Effector memory CD4-positive, alpha-beta T cell (primary cell): ENCODE measurements at places on chromosomes 2 and 18.

DNA sequence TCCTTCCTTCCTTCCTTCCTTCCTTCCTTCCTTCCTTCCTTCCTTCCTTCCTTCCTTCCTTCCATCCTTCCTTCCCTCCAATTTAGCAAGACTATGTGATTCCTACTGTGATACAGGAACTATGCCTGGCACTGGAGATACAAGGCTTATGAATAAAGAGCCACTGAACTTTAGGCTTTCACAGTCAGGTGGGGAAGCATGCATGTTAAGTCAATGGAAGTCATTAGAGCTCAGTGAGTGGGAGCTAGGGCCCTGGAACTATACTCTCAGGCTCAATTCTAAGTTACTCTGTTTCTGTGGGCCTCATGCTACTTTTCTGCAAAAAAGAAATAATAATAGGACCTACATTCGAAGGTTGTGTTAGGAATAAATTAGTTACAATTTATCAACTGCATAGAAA, 527.6 kb upstream of the ZEB2 start:
- DNase-seq, result no peak

GRCh38 chr2:169734169-169734847, 676 bp downstream of the KLHL23 start:
- no peak for DNase-seq

GRCh38 chr2:72813841-72814240, 12.0 kb downstream of the EXOC6B start:
- DNase-seq, result no peak

DNA sequence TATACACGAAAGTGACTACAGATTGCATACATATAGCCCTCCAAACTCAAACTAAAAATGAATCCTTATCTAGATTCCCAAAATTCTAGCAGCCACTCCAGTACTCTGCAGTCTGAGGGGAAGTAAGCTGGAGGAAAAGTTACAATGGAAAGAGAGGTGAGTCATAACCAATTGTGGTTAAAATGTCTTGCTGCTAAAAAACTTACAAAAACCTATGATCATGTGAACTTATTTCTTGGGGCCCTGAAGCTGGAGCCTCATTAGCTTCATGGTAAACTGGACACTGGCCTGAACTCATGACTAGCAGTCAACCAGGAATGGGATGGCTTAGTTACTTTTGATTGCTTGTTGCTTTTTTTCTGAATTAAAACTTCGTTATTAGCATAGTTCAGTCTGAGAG, 175.9 kb downstream of the SLC4A3 start:
- DNase-seq, result no peak

GRCh38 chr2:178836807-178837206, 29.6 kb upstream of the TTN start:
- no peak for DNase-seq

DNA sequence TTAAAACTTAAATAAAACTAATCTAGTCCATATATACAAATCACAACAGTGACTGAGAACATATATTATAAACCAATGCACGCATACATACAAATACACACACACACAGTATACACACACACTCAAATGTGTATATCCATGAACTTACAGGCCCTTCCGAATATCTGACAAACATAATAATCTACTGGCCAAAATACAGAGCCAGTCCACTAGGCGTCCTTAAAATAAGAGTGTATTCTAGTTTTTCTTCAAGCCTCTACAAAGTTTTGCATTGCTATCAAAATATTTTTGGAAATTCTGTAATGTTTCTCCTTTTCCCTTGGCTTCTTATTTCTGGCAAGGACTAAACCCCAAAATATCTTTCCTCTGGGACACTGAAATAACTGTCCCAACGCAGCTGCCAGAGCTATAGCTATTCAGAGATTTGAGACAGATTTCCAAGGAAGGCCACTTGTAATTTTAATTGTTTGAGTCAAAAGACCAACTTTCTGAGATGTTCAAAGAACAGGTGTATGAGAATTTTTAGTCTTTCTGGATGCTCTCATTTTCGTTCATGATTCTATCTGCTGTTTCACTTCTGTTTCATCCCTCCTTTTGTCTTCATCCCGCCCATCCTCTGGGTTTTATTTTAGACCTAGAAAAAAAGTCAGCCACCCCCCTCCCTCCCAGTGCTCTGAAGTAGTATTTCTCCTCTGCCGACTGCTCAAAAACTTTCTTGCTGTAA, 24.1 kb upstream of the SP3 start:
- no peak for DNase-seq

- no peak for DNase-seq
Measured at GRCh38 chr2:19536136-19536535, 177.7 kb upstream of the OSR1 start.

DNA sequence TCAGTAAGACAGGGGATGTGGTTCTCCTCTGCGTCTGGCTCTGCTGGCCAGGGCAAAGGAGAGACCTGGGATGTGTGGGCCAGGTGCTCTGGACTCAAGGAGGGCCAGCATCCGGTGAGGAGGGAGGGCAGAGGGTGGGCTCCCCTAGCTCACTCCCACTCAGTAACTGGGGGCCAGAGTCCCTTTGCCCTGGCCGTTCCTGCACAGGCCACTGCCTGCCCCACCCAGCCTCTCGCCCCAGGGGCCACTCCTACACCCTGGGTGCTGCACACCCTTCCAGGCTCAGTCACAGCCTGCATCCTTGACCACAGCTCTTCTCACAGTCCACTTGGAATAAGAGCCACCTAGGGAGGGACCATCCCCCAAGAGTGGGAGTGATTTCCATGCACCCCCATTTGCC, 41.0 kb downstream of the SNED1 start:
- DNase-seq, result no peak

- DNase-seq, result no peak
Measured at GRCh38 chr18:57741273-57741672, 61.8 kb downstream of the ATP8B1 start.

DNA sequence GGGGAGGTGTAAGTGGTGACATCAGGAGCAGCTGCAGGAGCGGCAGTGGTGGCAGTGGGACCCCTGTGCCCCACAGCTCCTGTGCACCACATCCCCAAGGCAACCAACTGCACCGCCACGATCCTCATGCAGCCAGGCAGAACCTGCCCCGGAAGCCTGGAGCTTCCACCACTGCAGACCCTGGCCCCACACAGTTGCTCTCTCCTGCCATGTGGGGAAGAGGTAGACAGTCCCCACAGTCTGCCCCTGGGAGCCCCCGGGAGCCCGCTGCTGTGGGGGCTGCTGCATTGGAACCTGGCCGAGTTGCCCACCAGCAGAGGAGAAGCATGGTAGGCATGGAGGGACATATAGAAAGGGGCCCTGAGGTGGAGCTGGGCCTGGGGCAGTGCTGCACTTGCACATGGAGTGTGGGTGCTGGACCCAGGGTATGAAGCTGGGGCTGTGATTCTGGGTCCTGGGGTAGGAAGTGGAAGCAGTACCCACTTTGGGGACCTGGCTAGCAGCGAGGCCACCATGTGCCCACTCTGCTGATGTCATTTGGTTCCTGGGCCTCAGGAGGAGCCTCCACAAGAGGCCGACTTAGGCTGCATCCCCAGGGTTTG, 623.3 kb upstream of the LRRTM4 start:
- DNase-seq, result no peak

DNA sequence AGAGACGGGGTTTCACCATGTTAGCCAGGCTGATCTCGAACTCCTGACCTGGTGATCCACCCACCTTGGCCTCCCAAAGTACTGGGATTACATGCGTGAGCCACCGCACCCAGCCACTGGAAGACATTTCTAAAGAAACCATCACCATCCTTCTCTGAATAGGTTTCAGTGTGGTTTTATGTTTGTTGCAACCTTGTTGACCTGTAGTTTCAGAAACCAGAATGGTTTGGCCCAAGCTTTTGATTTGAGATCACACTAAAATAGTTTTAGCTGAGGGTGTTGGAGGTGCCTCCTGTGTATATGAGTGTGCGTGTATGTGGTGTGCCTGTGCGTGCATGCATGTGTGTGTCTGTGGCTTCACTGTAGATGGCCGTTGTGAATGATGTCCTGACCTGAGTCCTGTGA, 26.2 kb downstream of the INPP4A start:
- DNase-seq, result no peak

DNA sequence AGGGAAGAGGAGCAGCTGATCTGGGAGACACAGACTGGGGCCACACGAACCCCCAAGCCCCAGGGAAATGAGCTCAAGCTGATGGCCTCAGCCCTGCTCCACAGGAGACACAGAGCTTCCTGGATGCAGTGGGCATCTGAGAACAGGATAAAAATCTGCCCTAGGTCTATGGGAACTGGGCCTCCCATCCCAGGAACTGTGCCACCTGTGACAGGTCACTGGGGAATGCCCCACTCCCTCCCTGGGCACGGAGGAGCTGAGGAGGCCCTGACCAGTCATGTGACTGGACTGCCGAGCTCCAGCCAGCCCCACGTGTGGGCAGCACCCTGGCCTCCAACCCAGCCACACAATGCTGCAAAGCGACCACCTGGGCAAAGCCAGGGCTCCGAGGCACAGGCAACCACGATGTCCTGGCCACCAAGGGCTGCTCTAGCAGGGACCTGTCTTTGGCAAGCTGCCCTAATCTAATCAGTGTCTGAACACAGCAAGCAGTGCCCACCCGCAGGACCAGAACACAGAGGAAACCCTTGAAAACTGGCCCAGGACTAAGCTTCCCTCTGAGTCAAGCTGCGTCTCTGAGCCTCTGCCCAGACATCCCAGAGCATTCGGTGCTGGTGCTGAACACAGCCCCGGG, 57.8 kb upstream of the ID2 start:
- no peak for DNase-seq

DNA sequence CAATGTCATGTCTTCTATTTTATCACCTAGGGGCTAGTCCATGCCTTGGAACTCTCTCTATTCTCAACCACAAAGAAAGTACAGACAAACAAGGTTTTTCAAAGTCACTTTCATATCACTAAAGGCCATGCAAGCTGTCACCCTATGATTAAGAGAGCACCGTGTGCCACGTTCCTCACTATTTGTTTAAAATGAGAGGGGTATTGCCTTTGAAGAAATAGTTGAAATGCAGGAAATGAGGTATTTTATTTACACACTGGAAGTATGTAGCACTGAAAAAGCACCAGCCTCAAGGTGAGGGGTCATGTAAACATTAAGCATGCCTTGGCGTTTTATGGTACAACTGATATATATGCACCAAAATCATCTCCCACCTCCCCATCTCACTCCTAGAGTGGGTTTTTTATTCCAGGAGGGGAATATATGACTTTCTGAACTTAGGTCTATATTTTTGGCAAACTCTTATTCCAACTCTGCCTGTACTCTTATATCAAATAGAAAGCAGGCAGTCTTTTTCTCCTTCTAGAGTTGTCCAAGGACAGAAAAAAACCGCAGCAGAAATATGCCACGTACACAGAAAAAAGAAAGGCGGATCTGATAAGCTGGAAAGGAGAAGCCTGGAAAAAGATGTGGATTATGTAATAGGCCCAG, 53.5 kb downstream of the VSNL1 start:
- DNase-seq, result no peak

- DNase-seq, result no peak
Measured at GRCh38 chr2:71617266-71617665, 163.9 kb downstream of the DYSF start.

DNA sequence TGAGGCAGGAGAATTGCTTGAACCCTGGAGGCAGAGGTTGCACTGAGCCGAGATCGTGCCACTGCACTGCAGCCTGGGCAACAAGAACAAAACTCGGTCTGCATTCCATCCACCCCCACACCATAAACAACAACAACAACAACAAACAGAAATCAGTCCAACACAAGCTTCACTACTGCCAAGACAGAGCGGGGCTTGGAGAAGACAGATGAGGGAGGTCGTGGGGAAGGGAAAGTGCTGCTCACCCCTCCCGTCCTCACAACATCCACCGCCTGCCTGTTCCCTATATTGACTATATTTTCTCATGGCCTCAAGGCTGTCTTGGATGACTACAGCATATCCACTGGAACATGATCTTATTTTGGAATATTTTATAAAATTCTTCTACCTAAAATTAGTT, 137.6 kb upstream of the TTC39C start:
- no peak for DNase-seq

DNA sequence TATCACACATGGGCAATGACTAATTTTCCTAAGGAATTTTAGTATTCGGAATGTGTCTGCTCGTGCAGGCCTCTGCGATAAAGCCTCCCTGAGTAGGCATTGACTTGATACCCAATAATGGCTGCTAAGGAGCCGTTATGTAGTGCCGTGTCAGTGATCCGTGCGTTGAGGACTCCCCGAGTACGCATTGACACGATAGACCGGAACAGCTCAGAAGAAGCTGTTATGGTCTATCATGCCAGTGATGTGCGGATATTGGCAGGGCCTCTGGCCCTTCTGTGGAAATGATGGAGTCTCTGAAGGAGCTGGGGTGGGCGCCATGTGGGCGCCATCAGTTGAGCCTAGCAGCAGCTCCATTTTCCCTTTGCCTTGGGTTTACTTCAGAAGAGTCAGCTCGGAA, 29.1 kb downstream of the ZEB2 start:
- no peak for DNase-seq

- DNase-seq, result no peak
Measured at GRCh38 chr2:67845621-67846369, 217.0 kb downstream of the C1D start.

DNA sequence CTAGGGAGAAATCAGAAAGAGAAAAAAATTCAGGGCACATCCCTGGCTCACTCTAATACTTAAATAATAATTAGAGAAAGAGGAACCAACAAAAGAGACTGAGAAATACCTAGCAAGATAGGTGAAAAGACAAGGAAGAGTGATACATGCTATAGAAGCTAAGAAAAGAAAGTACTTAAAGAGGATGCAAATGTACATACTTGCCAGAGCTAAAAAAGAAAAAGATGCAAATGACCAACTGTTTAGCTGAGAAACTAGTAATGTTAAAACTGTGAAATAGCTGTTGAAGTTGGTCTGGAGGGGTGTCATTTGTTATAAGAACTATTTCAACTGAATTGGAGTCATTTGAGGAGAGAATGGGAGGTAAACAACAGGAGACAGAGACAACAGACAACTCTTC, 412.2 kb downstream of the SPAG16 start:
- no peak for DNase-seq

GRCh38 chr2:215364157-215365155, 52.6 kb downstream of the ATIC start:
- DNase-seq, result no peak

DNA sequence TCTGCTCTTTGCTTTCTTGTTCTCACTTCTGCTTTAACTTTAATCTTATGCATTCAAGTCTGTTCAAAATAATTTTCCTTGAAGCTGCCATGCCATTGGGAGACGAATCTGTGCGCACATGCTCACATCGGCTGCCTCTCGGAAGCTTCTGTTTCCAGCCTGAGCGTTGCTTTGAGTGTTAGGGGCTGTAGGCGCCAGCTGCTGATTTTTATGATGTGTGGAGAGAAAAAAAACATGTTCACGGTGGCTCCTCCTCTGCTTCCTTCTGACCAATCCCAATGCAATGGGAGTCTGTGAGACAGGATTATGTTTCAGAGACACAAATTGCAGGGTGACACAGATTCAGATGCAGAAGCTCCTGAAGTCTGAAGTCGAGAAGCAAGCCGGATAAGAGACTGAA, at the start of gene MC4R:
Gene MC4R, minus strand, starts transcription at position 180 of the 400 bp plus-strand sequence. CDS start 426 bp downstream, outside the sequence.
- no peak for DNase-seq

- DNase-seq, result no peak
Measured at GRCh38 chr2:134233728-134234136, 20.1 kb upstream of the MGAT5 start.

- no peak for DNase-seq
Measured at GRCh38 chr2:128613351-128613750, 294.7 kb upstream of the HS6ST1 start.
